Activated CD4-positive, CD25-positive, alpha-beta regulatory T cell (primary cell): ENCODE measurements at places on chromosomes 16 and 17.

DNA sequence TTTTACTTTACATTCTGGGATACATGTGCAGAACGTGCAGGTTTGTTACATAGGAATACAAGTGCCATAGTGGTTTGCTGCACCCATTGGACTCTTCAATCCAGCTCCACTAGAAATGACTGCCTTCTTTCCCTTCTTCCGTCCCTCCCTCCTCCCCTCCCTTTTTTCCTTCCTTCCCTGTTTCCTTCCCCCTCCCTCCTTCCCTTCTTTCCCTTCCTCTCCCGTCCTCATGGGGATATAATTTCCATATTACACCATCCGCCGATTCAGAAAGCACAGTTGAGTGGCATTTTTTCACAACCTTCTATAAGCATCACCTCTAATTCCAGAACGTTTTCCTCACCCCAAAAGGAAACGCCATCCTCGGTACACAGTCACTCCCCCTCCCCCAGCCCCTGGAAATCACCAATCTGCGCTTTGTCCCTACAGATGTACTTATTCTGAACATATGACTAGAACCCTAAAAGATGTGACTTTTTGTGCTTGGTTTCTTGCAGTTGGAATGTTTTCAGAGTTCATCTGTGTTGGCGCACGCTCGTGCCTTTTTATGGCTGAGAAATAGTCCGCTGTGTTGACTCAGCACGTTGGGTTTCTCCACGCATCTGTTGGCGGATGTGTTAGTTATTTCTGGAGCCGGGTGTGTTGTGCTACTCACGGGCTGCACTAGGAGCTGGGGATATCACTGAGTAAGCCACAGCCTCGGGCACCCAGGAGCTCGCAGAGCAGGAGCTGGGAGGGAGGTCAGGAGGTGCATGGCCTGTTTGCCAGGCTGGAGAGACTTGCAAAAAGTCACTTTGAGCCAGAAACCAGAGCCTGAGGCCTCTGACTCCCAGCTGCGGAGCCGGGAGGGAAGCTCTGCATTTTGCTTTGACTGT lies 336.4 kb downstream of the SEC14L1 start:
- no peak for DNase-seq

GRCh38 chr17:5838661-5839300 lies 231.4 kb upstream of the WSCD1 start:
- DNase-seq, result no peak

GRCh38 chr17:36691606-36692005 lies 90.2 kb downstream of the MRM1 start:
- no peak for DNase-seq

DNA sequence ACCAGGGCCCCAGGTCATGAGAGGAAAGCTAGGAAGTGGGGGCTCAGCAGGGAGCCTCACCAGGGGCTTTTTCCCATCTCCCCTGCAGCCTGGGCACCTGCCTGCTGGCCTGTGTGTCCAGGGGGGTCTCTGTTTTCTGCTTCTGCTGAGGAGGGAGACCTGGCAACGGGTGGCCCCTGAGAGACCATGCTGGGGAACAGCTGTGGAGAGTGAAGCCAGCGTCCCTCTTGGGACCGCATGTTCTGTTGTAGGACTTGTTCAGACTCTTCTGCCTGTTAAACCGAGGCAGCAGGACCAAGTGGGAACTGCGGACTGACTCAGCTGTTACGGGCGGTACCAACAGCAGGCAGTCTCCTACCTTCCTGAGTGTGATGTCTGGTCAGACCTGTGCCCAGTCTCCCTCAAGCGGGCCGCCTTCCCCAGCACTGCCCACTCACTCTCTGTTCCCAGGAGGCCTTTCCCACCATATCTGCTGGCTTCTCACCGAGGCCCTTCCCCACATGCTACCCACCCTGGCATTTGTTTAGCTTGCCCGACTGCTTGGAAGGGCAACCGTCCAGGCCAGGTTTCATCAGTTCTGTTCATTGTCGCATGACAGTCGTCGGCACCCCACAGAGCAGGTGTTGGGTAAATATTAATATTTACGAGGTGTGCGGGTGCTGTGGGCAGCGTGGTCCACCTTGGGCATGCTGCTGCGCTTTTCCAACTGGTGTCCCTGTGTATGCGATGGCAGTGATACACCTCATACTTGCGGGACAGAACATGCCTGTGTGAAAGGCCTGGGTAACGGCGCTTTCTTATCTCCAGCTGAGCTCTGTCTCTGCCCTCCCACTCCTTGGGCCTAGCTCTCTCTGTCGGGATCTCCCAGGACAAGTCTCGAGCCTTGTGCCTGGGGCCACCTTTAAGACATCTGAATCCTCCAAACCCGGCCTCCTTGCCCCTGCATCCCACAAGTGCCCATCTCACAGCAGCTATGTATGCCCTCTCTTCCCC lies 69.4 kb downstream of the MPRIP start:
- DNase-seq, result no peak

GRCh38 chr16:73058221-73058615 lies 10.3 kb upstream of the ZFHX3 start:
- DNase-seq, result no peak

- peak; percentile 69 for DNase-seq
Measured at GRCh38 chr16:30472328-30472942, at the start of gene ITGAL. ITGAL (plus strand) TSS chr16:30472742; CDS start chr16:30472838, 96 bp downstream.

DNA sequence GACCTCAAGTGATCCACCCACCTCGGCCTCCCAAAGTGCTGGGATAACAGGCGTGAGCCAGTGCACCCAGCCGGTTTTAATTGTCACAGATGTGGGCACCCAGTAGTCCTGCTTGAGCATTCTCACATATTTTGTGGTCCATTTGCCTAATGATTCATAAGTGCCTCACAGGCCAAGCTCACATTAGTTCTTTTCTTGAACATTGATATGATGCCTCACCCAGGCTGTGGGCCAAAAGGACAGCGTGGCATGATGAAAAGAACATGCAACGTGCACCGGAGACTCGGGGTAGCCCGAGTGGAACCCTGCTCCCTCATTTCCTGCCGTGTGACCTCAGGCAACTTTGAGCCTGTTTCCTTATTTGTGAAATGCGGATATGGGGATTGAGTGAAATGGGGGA lies 181.9 kb downstream of the SNX29 start:
- no peak for DNase-seq

- DNase-seq, result no peak
Measured at GRCh38 chr17:50533720-50534148, 1.2 kb downstream of the EPN3 start.

- DNase-seq, result no peak
Measured at GRCh38 chr17:67245694-67246402, 852 bp upstream of the HELZ start.

DNA sequence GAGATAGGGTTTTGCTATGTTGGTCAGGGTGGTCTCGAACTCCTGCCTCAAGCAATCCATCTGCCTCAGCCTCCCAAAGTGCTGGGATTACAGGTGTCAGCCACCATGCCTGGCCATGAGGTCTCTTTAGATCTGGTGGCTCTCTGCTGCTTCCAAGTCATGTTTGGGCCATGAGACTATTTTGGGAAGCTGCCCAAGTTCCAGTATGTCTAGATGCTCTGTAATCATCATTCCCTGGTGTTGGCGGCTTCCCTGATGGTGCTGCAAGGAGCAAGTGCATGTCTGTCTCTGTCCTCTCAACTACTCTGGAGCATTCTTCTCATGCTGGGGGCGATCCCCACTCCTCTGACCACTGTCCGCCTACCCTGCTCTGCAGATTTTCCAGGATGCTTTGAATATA lies 6.4 kb upstream of the ODF4 start:
- DNase-seq, result no peak

DNA sequence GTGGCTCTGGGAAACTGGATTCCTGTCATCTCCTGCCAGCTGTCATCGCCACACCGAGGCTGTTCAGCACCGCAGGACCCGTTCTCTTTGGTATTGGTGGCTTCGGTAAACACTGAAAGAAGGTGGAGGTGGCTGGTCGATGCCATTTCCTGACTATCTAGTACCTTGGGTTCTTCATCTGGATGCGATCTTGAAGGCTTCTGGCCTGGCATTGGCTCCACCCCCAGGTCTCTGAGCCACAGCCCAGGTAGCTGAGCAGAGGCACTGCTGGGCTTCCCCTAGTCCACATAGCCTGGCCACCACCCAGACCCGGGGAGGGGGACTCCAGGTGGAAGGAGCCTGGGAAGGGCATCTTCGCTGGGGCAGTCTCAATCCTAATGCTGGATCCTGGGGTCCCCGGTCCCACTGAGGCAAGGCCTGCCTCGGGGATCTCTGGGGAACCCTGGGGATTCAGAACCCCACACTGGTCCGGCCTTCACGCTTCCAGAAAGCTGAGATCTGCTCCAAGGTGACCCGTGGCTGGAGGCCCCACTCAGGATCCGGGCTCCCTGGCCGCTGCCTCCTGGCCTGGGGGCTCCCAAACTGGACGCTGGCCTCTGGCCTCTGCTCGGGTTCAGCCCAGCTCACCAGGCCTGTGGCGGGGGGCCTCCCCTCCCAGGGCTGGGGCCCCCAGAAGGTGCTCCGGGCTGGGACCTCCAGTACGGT lies 1.8 kb downstream of the C16orf54 start:
- DNase-seq, result no peak

DNA sequence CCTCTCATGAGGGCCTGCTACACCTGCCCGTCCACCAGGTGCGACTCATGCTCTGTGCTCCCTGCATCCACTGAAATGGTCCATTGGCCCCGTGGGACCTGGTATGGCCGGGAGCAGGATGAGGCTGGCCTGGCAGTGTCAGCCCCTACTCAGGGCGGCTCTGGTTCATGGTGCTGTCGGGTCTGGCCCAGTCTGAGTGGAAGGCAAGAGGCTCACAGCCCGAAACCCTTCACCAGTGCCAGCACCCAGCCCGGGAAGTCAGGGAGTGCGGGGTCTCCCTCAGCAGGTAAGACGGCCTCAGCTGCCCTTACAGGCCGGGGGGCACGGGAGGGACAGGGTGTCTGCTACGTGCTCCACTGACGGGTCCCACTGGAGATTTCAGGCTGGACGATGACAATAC lies 40.5 kb upstream of the RASD1 start:
- DNase-seq, result no peak

GRCh38 chr16:72493716-72494415 lies 321.9 kb upstream of the PMFBP1 start:
- DNase-seq, result no peak

DNA sequence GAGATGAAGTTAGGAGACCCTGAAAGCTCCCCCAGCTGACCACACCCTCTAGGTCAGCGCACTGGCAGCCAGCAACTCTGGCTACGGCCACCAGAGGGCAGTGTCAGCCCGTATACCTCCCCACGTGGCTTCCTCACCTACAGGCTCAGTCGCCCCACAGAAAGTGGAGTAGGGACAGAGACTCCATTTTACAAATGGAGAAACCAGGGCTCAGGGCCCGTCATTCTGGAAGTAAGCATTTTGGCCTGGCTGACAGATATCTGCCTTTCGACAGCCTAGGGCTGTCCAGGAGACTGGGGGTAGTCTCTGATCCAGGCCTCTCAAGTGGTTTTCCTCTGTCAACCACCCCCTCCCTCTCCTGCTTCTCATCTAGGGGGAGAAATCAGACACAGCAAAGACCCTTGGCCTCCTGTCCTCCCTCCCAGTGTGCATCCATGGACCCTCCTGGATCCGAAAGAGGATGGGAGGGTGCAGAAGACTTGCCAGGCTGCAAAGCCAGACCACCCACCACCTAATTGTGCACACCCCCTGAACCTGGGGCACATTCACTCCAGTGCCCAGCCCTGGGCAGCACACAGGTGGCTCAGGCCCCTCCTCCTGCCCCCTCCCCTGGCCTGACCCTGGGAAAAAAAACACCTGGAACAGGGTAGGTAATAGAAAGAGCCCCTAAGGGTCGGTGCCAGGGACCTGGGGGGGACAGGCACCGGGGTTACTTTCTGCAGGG lies 3.8 kb upstream of the HAP1 start:
- DNase-seq, result peak; percentile 73

DNA sequence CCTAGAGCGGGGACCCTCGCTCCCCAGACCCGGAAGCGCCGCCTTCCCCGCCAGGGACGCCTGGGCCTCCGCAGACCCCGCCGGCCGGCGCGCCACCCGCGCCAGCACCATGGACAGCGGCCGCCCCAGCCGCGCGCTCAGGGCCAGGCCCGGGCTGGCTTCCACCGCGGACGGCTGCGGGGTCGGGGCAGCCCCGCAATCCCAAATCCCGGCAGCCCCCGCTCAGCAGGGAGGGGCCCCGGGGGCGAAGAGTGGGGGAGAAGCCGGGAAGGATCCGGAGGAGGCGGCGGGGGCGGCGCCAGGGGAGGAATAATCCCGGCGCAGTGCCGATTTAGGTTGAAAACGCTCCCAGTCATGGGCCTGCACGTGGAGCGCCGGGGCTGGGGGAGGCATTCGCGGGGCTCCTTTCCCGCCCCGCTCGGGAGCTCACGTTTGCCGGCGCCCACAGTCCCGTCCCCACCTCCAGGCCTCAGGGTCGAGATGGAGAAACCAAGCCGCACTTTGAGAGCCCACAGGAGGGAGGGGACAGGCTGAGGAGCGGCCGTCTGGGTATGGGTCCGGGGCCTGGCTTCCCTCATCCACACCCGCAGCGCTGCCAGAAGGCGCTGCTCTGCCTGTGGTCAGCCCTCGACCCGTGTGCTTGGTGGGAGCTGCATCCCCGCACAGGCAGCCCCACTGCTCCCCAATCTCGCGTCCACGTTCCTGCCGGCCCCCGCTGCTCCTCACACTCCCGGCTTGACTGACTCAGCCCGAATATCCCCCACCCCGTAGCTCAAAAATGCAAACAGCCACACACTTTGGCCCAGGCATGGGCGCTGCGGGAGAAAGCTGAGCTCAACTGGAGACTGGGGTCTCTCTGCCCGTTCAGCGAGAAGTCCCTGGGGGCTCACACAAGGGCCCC lies 4.7 kb downstream of the FBXL16 start:
- peak; percentile 30 for DNase-seq

- no peak for DNase-seq
Measured at GRCh38 chr16:67926181-67926750, 5.4 kb downstream of the CTRL start.

GRCh38 chr16:883340-883739 lies 82.8 kb upstream of the GNG13 start:
- no peak for DNase-seq

DNA sequence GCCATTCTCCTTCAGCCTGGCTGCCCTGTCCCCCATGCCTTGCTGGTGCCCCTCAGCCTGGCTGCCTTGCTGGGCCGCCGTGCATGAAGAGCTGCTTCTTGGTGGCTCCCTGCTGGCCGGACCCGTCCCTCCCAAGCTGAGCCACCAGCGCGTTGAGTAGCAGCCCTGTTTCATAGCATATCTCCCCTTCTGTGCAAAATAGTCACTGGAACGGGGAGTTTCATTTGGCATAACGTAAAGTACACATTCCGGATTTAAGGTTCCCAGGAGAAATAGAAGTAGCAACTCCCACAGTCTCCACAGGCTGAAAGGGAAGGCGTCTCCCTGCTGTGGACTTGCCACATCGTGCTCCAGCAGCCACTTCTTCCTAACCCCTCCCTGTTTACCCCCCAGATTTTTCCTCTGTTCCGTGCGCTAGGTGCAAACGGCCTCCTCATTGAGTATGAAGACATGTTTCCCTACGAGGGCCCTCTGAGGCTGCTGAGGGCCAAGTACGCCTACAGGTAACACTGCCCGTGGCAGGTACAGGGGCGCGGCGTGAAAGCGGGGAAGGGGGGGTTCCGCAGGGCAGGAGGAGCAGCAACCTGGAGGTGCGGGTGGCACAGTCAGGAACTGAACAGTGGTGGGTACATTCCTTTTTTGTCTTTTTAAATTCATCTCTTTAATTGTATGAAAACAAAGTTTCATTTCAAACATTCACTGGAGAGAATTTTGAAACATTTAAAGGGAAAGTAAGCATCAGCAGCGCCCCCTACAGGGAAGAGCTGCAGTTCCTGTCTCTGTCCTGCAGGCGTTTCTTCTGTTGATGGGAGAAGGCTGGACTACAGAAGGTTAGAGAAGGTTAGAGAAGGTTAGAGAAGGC lies 5.8 kb upstream of the OGFOD3 start:
- no peak for DNase-seq
